ENCODE measurements at places on chromosomes 13 and 19.

DNA sequence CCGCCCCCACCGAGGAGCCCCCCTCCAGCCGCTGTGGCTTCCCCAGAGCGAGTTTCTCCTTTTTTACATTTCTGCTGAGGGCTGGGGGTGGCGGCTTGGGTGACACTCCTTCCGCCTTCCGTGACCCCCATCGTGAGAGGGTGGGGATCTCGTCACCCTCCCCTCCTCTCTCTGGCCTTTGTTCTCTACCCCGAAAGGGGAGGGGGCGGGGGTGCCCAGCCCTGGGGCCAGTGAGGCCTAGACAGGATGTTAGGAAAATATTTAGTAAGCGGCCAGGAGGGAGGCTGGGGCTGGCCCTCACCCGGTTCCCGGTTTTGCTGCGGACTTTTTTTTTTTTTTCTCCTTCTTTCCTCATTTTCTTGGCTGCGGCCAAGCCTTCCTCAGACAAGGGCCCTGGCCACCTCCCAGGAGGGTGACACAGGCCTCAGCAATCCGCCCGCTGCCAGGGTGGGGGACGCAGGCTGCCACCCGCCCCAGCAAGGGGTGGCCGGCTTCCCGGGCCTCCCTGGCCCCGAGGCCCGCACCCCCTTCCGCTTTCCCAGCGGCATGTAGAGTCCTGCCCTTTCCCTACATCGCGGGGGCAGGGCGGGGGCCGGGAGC is 3.9 kb downstream of the MIDN start:
- DNase-seq: peak; percentile 96

GRCh38 chr19:34345947-34346351 is 19.0 kb upstream of the GPI start:
- DNase-seq: peak; percentile 62

GRCh38 chr19:843180-843835 is 2.5 kb downstream of the PRTN3 start:
- no peak for DNase-seq

DNA sequence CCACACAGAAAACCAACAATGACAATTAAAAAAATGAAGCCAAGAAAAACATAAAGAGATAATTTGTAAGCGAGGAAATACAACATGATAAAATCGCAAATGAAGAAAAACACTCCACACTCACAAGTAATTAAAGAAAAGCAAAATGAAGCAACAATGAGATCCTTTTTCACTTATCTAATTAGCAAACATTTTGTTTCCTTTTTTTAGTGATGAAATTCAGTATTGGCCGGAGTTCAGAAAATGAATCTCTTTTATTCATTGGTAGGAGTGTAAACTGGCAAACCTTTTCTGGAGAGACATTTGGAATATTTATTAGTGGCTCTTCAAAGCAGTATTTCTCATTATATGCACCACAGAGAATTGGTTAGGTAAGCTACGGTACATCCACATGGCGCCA is 70.6 kb upstream of the POMP start:
- no peak for DNase-seq

DNA sequence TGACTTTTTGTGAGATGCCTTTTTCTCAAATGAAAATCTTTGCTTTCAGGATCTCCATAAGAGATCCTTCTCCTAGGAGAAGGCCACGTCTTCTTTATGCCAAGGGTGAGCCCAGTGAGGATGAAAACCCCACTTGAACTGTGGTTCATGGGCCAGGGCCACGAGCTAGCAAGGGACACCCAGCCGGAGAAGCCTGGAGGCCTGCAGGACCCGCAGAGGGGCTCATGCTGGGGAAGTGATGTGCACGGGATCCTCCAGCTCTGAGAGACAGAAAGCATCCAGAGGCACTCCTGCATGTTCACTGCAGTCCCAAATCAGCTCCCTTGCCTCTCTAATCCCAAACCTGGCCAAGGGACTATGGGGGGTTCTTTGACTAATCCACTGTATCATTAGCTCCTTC is 168.9 kb downstream of the UQCRFS1 start:
- DNase-seq: no peak
